ENCODE measurements at places on chromosomes 6 and 20.
A peak's percentile ranks its signal among the peaks of the same experiment; 100 is the strongest.

DNA sequence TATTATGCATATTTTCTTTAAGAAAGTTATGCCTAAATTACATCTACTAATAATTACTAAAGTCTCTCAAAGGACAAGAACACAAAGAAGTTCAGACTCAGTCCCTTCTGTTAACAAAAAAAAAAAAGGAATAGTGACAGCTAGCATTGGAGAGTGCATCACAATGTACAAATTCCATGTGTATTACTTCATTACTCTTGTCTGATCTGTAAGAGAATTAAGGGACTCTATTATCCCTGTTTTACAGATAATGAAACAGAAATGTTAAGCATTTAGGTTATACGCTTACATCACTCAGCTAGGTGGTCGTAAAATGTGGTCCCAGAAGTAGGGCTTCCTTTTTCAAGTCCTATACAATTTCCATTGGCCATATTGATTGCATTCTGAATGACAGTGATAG, 17.2 kb upstream of the VNN1 start:
- DNase-seq = no peak

- no peak for DNase-seq
Observed at GRCh38 chr20:440636-441035, 21.7 kb downstream of the TBC1D20 start.

- no peak for DNase-seq
Observed at GRCh38 chr20:45467861-45468260, 1.7 kb upstream of the WFDC2 start.

DNA sequence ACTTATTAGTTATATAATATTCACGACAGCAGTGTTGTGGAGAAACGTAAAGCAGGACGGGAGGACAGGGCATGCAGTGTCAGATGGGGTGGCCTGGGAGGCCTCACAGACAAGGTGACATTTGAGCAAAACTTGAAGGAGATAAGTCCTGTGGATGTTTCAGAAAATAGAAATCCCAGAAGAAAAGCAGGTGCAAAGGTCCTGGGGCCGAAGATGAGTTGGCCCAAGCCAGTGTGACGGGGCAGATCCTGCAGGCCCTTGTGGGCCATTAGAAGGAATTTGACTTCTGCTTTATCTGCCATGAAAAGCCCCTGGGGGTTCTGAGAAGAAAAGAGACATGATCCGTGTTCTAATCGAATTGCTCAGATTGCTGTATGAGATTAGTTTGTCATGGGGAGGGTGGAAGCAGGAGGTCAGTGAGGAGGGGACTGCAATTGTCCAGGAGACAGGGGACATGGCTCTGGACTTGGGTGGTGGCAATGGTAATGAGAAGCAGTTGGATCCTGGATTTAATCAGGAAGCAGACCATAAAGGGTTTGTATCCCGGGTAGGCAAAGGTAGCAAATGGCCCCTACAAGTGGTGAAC, 437.4 kb upstream of the SULF2 start:
- no peak for DNase-seq

DNA sequence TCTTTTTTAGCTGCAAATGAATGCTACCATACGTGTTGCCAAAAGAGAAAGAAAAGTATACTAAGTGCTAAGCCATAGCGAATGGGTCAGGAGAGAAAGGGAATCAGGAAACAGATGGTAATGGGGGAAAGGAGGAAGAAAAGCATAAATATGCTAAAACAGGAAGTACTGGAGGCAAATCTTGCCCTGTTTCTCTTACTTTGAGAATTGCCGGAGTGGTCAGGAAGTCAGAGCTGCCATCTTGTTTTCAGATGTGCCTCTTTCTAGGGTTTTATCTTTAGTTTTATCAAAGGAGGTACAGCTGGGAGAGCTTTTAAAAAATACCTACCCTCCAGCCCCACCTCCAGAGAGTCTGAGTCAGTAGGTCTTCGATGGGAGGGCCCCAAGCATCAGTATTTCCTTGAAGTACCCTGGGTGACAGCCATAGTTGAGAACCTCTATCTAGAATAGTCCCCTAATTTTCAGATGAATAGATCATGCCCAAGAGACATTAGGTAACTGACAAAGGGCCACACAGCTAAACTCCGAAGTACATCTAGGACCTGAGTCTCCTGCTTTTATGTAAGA, 193.3 kb downstream of the CLIC5 start:
- DNase-seq = no peak

DNA sequence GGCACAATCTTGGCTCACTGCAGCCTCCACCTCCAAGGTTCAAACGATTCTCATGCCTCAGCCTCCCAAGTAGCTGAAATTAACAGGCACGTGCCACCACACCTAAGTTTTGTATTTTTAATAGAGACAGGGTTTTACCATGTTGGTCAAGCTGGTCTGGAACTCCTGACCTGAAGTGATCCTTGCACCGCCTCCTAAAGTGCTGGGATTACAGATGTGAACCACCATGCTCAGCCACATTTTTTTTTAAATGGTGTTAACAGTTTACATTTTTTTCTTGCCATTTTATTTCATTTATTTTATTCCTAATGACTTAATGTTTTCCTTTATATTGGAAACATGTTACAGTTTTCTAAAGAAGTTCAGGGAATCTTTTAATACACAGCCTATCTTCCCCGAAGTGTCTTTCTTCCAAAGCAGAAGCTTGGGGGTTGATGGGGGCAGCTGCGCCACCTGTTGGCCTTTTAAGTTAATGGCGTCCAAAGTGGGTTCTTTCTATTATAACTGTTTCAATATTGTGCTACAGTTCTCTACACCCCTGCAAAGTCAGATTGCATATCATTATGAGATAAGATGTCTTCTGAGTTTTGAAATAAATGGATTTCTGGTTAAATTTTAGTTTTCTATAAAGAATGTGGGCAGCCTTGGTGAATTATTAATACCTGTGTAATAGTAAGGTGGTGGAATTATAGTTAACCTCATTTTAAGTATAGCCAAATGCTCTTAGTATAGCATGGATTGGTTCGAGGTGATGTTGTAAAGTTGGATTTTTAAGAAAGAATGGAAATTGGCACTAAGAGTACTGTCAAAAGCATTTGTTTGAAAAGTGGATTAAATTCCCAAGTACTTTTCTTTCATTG, 42.0 kb upstream of the PLCG1 start:
- peak; percentile 36 for DNase-seq

- peak; percentile 87 for DNase-seq
Observed at GRCh38 chr6:52937908-52938307, 28.4 kb upstream of the GSTA3 start.

- DNase-seq = no peak
Observed at GRCh38 chr6:7170117-7170732, 62.5 kb downstream of the RREB1 start.

DNA sequence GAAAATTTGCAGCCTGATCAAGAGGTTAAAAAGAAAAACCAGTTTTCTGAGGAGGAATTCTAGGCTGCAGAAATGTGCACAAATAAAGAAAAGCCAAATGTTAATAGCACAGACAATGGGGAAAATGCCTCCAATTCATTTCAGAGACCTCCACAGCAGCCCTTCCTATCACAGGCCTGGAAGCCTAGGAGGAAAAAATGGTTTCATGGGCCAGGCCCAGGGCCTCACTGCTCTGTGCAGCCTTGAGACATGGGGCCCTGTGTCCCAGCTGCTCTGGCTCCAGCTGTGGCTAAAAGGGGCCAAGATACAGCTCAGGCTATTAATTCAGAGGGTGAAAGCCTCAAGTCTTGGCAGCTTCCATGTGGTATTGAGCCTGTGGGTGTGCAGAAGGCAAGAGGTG, 18.9 kb downstream of the AHI1 start:
- DNase-seq = no peak

GRCh38 chr6:55180258-55180657, 5.9 kb downstream of the HCRTR2 start:
- no peak for DNase-seq

DNA sequence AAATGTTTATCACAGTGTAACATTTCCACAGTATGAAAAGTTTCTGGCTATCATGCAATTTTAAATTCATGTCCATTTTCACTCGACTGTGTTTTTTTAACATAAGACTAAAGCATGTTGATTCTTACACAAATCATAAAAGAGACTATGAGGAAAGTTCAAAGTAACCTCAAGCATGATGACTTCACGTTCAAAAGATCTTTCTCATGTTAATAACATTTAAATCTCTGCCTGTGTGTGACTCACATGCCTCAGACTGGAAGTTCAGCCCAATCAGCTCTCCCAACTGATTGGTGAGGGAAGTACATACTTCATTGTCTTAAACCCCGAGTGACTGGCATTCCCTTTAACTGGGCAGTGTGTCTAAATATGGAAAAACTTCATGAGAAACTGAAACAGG, 37.4 kb downstream of the ATXN1 start:
- DNase-seq = peak; percentile 84

DNA sequence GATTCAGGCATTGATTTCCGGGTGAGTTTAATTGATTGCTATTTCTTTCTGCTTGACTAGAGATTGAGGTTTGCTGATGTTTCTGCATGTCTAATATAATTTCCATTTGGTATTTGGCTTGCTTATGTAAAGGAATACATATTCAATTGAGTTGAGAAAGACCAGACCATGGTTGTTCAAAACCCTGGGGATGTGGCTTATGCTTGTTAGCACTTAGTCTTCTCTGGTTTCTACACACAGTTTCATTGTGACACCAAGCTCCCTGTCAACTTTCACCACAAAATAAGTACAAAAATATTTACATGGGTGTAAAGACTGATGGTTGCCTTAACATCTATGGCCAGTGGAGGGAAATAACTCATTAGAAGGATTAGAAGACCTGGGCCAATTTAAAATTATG, 209.6 kb downstream of the CDH26 start:
- DNase-seq = no peak

DNA sequence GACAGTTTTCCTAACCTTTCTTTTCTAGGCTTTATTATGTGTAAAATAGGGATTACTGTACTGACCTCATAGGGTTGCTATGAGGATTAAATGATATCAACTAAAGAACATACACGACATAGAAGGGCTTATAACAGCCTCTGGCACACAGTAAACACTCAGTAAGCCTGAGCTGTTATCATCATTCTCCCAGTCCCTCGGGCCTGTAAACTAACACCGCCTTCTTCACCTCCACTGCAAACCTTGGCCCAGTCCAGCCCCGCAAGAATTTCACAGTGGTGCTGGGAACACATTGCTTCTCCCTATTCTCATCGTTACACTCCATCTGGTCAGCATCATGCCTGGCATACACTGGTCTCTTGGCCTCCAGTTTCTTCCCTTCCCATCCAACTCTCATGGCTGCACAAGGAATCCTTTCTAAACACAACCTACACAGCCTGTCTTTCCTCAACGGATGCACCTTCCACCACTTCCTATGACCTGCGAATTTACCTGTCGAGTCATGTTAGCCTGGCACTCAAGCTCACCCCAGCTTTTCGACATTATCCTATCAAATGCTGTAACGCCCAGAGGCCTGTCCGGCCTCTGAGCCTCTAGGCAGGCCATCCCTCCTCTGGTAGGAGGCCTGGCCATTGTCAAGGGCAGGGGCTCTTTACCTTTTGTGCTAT, 92.1 kb downstream of the FYN start:
- no peak for DNase-seq

DNA sequence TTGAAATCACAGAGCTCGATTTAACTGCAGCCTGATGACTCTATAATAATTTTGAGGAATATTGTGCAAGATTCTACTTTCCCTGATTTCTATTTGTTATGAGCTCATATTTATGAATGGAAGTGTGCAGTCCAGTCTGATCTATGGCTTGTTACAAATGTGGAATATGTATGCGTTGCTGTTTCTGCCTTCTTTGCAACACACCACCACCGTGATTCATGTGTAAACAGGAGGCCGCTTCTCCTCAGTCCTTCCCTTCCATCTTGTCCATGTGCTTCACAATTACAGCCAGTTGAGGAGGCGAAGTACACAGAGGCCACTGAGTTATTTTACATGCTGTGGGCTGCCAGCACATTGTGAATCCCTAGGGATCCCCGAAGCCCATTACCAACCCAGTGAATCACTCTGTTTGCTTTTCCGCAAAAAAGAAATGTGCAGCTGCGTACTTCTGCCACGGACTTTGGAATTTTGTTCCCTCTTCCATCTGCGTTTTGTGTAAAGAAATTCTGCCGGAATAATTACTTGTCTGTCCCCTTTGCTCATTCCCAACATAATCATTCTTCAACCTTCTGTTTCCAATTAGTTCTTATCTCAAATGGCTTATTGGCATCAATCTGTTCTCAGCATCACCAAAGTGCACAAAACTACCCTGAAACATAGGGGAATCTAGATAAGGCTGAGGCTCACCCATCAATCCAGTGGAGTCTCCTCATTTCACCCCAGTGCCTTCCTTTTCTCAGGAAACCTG, 551.6 kb upstream of the CITED2 start:
- DNase-seq = no peak

DNA sequence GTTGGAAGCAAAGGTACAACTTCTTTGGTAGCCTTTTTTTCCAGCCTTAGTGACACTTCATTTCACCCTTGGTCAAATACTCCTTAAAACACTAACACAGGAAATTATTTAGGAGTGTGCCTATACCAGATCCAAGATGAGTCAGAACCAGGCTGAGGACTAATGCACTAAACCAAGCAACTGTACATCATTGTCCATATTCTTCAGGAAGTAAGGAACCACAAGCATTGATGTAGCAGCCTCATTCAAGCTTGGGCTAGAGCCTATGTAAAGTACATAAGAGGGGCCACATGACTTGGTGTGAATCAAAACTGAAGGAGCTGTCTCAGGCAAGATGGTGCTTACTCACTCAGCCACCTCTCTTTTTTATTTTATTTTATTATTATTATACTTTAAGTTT, 20.7 kb upstream of the ADGB start:
- DNase-seq = no peak

DNA sequence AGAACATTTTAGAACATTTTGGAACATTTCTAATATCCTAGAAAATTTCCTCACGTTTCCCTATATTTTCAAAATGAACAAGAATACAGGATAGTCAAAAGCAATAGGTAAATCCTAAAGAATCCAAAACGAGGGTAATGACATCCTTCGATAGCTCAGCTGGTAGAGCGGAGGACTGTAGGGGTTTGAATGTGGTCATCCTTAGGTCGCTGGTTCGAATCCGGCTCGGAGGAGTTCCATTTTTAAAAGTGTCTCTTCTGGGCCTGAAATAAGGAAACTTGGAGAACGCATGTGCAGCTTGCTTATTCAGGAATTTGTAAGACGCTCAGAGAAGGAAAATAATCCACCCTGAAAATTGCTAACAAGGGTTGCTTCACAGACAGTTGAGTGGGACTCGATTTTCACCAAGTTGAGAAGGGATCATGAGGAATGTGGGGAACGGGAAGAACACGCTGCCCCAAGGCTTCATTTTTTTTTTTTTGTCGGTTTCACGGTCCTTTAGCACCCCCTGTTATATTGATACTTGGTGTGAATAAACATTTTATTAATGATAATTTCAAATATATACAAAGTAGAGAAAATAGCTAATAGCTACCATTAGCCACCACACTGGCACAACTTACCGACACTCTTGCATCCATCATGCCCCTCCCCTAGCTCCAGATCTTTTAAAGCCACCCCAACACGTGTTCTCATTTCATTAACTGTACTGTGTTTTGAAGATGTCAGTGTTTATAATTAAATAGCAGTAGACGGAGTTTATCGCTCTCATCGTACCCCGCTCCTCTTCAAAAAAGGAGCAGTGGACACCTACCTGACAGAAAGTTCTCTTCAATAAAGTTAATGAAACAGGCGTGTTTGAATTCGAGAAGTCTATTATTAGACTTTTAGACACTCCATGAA, 1.8 kb upstream of the ABT1 start:
- peak; percentile 80 for DNase-seq

GRCh38 chr20:39829661-39830060, 859.4 kb downstream of the MAFB start:
- no peak for DNase-seq

All from RCC 7860 (cell line).